ENCODE measurements at places on chromosomes 12 and 14. TPM values are rescaled to one million over a fixed set of nuclear protein-coding genes. Genes with fewer than 3 reads are reported as not detected.

Gene TNS2
- 35.6 TPM for total RNA-seq

Gene CISTR
- total RNA-seq: not detected

Gene C14orf119
- 103 TPM for total RNA-seq

Gene RNU4-1
- not detected for total RNA-seq

Gene ABCD2
- not detected for total RNA-seq

Gene MGP
- total RNA-seq: not detected
